Naive thymus-derived CD4-positive, alpha-beta T cell (primary cell): ENCODE measurements at places on chromosomes 1 and 21. TPM values are rescaled to one million over a fixed set of nuclear protein-coding genes. Genes with fewer than 3 reads are reported as not detected.

LRRC8C gene
- polyA plus RNA-seq, result 16.6 TPM

DNA sequence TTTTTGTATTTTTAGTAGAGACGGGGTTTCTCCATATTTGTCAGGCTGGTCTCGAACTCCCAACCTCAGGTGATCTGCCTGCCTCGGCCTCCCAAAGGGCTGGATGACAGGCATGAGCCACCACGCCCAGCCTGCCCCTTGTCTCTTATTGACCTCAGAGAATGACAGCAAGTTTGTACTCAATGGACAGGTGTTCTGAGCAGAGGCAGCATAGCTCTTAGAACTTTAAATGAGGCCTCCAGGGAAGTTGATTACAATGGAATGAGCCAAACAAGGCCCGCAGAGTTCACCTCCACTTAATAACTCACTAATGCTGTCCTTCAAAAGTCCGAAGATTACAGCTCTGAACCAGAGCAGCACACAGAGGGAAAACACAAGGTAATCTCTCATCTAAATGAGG, 10.9 kb downstream of the TMPRSS2 start:
- no peak for DNase-seq

DNA sequence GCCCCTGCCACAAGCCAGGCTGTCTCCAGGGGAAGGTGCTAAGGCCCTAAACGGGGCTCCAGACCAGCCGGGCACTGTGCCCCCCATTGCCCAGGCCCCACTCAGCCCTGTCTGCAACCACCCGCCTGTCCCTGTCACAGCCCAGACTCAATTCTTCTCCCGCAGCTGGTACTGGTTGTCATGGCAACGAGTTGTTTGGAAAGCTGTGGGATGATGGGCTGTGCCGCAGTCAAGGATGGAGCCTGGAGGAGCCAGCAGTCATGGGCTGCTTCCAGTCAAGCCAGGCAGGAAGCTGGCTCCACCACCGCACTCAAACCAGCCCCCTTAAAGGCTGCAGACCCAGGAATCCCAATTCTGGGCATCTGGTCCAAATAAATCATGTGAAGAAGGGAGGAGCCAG, 4.2 kb downstream of the SPOCD1 start:
- DNase-seq, result no peak

DNA sequence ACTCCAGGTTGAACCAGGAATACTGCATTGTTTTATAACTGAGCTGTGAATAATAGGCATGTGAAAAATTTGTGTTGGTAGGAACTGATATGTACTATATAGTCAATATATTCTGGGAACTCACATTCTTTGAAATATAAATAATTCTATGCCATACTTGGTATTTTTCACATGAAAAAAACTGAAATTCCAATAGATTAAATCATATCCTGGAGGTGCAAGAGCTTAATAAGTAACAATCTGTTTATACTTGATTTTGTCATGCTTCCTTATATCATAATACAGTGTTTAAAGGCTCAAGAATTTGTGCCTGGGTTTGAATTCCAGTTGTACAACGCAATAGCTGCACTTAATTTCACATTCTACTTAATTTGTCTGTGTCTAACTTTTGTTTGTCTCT, 387.0 kb downstream of the USP25 start:
- DNase-seq, result no peak

- DNase-seq, result no peak
Measured at GRCh38 chr1:109613361-109614147, 5.9 kb downstream of the GNAT2 start.

GRCh38 chr1:8014381-8014988, 11.6 kb downstream of the ERRFI1 start:
- DNase-seq, result no peak

DNA sequence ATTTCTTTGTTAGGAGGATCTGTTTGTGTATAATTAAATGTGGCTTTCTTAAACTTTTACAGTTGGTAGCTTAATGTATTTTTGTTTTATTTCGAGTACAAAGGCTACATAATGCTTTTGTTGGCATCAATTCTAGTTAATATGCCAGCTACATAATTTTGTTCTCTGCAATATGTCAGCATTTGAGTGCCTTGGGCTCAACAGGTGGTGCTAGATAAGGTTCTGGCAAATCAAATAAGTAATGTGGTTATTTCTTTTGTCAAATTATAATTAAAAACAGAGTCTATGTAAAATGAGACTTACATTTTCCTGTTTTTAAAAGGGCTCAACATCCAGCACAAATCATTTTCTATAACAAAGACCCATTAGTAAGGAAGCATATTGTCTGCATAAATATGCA, 410.6 kb upstream of the NR5A2 start:
- no peak for DNase-seq

DNA sequence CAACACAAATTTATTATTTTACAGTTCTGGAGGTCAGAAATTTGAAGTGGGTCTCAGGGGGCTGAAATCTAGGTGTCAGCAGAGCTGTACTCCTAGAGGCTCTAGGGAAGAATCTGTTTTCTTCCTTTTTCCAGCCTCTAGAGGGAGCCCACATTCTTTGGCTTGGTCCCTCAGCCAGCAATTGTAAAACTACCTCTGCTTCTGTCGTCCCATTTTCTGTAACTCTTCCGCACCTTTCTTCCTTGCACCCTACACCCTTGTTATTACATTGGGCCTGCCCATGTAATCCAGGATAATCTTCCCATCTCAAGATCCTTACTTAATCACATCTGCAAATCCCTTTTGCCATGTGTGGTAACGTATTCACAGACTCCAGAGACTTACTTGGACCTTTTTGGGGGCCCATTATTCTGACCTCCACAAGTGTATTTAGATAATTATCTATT, 24.8 kb upstream of the THEM4 start:
- DNase-seq, result no peak

DNA sequence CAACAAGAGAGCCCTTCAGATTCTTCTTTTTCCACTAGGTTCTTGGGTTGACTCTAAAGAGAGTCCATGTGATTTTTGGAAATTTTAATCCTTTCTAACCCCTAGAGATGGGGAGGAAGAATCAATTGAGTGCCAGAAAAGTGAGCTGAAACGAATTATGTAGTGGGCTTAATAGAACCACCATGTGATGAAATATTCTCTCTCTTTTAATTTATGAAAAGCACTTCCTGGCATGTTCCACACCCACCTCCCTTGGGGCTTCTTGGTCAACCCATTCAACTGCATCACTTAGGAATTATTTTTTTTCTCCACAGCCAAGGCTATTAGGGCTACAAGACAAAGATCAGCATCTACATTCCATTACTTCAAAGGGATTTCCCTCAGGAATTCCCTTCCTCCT, 79.6 kb downstream of the ZC3H11B start:
- DNase-seq, result no peak
